Amniotic epithelial cell (primary cell): ENCODE measurements at places on chromosomes 13 and 19.

DNA sequence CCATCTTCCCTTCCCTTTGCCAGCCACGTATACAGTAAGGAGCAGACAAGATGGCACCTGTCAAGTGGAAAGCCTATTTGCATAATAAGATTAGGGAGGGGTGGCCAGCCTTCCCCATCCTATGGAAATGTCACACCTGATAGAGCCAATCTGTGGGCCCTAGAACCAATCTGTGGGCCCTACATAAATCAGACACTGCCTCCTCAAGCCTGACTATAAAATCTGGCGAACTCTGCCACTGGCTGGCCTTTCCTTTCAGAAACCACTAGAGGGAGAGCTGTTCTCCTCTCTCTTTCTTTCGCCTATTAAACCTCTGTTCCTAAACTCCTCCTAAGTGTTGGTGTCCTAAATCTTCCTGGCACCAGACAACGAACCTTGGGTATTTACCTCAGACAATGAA, 231.5 kb upstream of the KLHL1 start:
- DNase-seq: no peak

DNA sequence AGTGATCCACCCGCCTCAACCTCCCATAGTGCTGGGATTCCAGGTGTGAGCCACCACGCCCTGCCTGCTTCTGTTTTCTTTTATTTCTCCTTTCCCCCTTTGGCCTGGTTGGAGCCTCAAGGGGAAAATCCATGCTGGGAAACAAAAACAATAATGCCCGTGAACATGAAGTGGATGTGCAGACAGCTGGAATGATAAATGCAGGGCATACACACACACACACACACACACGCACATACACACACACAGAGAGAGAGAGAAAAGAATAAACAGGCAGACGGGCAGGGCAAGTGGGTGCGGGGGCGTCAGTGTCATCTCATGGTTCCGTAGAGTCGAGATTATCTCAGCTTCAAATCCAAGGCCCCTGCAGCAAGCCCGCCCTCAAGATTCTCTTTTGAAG, 4.4 kb upstream of the PLEKHF1 start:
- peak; percentile 64 for DNase-seq

GRCh38 chr19:12665281-12665573, 1.3 kb downstream of the MAN2B1 start:
- no peak for DNase-seq

DNA sequence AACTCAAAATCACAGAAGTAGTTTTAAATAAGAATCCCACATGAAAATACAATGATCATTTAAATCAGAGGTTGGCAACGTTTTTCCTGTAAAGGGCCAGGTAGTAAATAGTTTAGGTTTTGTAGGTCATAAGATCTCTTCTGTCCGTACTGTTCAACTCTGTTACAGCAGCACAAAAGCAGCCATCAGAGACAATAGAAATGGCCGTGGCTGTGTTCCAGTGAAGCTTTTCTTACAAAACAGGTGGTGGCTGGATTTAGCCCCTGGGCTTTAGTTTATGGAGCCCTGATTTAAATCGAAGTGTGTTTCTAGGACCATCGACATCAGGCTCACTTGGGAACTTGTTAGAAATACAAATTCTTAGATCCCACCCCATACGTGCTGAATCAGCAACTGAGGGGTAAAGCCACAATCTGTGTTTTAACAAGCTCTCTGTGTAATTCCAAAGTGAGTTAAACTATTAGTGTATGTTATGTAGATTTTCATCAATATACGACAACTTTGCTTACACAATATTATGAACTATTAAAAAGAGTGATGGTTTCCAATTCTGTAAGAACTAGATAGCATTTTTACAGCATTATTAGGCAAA, 54.8 kb upstream of the MIR17HG start:
- DNase-seq: no peak

DNA sequence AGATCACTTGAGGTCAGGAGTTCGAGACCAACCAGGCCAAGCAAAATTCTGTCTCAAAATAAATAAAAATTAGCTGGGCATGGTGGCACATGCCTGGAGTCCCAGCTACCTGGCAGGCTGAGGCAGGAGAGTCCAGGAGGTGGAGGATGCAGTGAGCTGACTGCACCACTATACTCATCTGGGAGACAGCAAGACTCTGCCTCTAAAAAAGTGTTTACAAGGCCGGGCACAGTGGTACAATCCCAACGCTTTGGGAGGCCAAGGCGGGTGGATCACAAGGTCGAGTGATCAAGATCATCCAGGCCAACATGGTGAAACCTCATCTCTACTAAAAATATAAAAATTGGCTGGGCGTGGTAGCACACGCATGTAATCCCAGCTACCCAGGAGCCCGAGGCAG, 4.2 kb upstream of the DAPK3 start:
- no peak for DNase-seq

DNA sequence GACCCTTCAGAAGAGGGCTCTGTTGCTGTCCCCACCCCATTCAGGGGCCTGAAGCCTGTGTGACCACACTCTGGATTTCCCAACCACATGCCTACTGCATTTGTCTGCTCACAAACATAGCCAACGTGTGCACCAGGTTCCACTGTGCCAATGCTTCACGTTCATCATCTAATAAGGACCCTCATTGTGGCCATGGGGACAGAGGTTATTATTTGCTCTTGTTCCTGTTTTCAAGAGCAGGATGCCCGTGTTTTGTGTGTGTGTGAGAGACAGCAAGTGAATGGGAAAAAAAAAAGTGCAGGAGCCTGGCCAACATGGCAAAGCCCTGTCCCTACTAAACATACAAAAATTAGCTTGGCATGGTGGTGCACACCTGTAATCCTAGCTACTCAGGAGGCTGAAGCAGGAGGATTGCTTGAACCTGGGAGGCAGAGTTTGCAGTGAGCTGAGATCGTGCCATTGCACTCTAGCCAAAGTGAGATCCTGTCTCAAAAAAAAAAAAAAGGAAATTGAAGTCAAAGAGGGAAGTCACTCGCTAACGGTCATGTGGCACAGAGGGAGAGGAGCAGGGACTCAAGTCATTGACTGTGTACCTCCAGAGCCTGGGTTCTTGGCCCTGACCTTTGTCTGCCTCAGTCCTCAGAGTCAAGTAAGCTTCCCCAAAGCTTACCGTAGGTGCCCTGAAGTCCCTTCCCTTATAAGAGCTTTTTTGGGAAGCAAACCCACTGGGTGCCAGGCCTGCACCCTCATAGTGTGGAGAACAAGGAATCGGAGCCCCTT, 6.9 kb downstream of the B3GNT8 start:
- DNase-seq: no peak

GRCh38 chr13:48505012-48505411, 27.9 kb downstream of the RCBTB2 start:
- no peak for DNase-seq

- no peak for DNase-seq
These were observed 136.2 kb upstream of the TSHZ3 start for GRCh38 chr19:31485472-31485871.

DNA sequence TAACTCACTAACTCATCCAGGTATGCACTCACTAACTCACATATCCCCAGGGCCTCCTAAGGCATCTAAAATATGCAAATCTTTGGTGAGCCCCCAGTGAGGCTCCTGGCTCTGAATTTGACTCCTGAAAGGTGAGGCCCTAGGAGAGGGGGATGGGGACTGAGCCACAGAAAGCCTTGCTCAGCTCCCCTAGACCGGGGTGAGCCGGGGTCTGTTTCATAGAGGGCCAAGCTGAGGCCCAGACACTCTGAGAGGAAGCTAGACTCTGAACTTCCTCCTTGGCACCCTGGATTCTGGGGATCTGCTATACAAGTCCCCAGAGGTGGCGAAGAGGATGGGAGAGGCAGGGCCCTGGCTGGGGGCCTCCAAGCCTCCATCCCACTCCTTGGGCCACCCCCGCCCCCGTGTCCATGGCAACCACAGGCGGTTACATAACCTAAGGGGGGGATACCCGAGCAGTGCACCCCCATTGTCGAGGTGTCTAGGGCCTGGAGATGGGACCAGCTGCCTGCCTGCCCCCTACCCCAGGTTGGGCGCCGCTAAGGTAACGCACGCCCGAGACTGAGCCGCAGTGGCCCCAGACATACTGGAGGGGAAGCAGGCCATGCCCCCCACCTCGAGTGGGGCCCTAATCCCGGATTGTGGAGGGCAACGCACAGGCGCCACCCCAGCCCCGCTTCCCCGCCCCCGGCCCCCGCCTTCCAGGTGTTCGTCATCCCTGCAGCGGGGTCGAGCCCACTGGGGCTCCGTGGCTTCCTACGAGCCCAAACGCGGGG, 646 bp downstream of the ABHD8 start:
- DNase-seq: no peak

DNA sequence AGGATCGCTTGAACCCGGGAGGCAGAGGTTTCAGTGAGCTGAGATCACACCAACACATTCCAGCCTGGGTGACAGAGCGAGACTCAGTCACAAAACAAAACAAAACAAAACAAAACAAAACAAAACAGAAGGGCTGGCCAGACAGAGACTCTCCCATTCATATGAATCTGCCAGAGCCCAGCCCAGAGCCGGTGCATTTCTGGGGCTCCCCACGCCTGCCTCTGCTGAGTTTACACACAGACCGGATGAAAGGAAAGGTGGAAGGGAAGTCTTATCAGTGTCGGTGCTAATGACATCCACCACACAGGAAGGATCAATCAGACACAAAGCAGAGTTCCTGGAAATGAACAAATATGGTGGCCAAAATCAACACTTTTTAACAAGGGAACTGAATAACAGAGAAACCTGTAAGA, 6.8 kb downstream of the TRAPPC6A start:
- no peak for DNase-seq

DNA sequence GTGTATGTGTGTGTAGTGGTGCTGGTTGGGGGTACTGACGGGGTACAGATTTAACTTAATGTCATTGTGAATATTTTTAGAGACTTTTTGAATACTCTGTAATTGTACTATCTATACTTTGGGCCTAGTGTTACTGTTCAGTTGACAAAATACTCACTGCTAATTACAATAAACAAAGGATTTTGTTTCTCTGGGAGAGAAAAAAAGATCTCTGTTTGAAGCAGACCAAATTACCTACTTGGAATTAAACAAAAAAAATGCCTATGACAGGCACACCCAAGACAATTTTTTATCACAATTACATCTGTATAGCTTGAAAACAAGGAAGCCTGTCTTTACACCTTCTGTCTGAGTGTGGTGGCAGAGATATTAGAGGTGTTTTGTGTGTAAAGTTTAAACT, 45.1 kb downstream of the OLFM4 start:
- no peak for DNase-seq

GRCh38 chr13:51322826-51323225, 16.7 kb upstream of the SERPINE3 start:
- DNase-seq: no peak

- peak; percentile 99 for DNase-seq
These were observed at the start of gene ANO8 for GRCh38 chr19:17334414-17335409. Gene ANO8, minus strand, starts transcription at chr19:17334855. Its CDS starts 185 bp downstream, at chr19:17334670.

- DNase-seq: no peak
These were observed 1290.4 kb upstream of the PCDH20 start for GRCh38 chr13:62706048-62706447.

DNA sequence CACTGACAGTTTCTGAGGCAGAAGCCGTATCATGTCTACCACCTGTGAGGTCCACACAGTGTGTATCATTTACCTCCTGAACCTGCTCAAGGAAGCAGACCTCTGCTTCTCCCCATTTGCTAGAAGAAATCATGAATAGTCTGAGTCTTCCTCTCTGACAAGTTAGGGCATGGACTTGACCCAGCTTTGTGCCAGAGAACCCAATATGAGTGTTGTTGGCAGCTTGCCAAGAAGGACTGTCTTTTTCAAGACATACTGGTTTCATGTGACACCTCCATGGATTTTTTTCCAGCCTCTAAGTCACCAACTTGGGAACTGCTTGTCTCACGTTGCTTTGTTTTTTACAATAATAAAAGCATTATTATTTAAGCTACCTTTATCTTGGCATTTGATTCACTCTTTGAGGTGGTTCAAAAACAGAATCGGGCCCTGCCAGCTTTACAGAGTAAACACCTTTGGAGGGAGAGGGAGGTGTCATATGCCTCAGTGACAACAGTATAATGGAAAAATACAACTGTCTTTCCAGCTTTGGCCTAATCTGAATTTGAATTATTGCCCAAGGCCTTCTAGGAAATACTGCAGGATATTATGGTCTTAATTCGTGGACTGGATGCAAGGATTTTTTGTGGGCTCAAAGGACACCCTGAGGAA, 9.6 kb downstream of the ZNF211 start:
- DNase-seq: no peak

- DNase-seq: no peak
These were observed 1.1 kb downstream of the CNN1 start for GRCh38 chr19:11539495-11540365.

DNA sequence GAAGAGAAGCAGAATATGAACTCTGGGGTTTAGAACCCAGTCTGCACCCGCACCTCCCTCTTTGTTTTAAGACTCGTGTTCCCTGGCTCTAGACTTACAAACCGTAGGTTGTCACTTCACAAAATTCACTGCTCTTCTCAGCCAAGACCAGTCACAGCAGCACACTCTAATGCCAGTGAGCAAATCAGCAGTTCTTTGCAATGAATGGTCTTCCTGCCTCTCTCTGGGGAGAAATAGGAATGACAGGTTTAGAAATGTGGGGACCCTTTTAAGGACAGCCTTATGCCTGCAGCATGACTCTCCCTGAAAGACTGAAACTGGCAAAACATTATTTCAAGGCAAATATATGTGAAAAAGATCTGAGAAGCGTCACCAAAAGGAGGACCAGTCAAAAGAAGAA, 156.9 kb downstream of the KCTD15 start:
- no peak for DNase-seq

DNA sequence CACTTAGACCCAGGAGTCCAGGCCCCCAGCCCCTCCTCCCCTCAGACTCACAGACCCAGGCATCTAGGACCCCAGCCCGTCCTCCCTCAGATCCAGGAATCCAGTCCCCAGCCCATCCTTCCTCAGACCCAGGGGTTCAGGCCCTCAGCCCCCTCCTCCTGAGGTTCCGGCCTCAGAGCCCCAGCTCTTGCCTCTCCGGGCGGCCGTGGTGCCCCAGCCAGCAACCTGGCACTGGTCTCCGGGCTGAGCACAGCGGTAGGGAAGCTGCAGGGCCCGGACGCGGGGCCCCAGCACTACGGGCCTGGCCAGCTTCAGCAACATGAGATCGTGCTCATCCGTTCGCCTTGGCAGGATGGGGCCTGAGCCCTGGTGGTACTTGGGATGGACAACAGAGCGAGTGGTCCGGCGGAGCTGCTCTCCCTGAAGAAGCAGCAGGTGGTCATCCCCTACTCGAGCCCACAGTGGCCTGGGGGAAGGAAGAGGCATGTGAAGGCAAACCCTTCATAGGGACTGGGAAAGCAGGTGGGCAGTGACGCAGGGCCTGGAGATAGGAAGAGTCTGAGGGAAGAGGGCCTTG, 3.7 kb downstream of the KLK10 start:
- DNase-seq: no peak

DNA sequence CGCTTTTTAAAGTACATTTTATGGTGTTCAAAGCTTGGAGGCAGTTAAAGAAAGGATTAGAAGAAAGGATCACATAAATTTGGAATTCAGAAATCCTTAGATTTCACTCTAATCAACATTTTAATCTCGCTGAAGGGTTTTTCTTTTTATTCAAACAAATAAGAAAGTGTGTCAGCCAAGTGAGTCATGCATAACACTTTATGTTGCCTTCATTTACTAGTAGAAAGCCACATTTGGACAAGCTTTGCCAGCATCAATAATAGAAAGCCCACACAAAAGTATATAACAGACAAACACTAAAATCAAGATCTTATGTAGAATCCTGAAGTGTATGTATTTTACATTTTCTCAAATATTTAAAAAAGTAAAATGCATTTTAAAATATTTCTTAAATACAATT, 154.9 kb upstream of the TRPC4 start:
- no peak for DNase-seq

GRCh38 chr13:30403456-30403855, 18.8 kb upstream of the UBE2L5 start:
- no peak for DNase-seq

GRCh38 chr19:3983936-3984583, 1.2 kb downstream of the EEF2 start:
- DNase-seq: peak; percentile 69

- DNase-seq: peak; percentile 66
These were observed 5.3 kb upstream of the PTPRS start for GRCh38 chr19:5345895-5346386.
